A549 treated with ZK216348 at 1 μM for 4 hours (cell line): ENCODE measurements at places on chromosomes 5 and 9. TPM values are rescaled to one million over a fixed set of nuclear protein-coding genes. Genes with fewer than 3 reads are reported as not detected.

Gene ZFP2
- not detected in 5 replicates for total RNA-seq

Gene LCN2
- 3.4 to 6.8 TPM (median 3.5 TPM) in 5 replicates for total RNA-seq

Gene C5orf58
- total RNA-seq, result not detected in 5 replicates

Gene HTR1A
- total RNA-seq, result not detected in 5 replicates

Gene FOXI1
- not detected in 5 replicates for total RNA-seq
